ENCODE measurements at places on chromosomes 16 and 17. TPM values are rescaled to one million over a fixed set of nuclear protein-coding genes. Genes with fewer than 3 reads are reported as not detected.

The DUSP3 gene
- 17.5 TPM for total RNA-seq

The FNDC8 gene
- not detected for total RNA-seq

The MAFG gene
- total RNA-seq = 32.0 TPM

The TP53TG3F gene
- not detected for total RNA-seq

The HOXB4 gene
- not detected for total RNA-seq

The GNGT2 gene
- total RNA-seq = 0.42 TPM

The SLC38A8 gene
- total RNA-seq = not detected

The PRKCB gene
- 16.4 TPM for total RNA-seq

The KCNJ12 gene
- total RNA-seq = 0.97 TPM

Data from GM23338 (cell line).